ENCODE measurements at places on chromosomes 2 and 18.

GRCh38 chr2:8598295-8599165, 83.3 kb upstream of the ID2 start:
- no peak for DNase-seq

DNA sequence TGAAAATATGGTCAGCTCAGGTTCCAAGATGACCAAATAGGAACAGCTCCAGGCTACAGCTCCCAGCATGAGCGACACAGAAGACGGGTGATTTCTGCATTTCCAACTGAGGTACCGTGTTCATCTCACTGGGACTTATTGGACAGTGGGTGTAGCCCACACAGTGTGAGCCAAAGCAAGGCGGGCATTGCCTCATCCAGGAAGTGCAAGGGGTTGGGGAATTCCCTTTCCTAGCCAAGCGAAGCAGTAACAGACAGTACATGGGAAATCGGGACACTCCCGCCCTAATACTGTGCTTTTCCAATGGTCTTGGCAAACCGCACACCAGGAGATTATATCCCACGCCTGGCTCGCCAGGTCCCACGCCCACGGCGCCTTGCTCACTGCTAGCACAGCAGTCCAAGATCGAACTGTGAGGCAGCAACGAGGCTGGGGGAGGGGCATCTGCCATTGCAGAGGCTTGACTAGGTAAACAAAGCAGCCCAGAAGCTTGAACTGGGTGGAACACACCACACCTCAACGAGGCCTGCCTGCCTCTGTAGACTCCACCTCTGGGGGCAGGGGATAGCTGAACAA, 57.5 kb downstream of the WDPCP start:
- DNase-seq: no peak

- no peak for DNase-seq
Measured at GRCh38 chr2:237645261-237645660, 17.9 kb downstream of the LRRFIP1 start.

- DNase-seq: peak; percentile 36
Measured at GRCh38 chr2:62038975-62039771, 133.7 kb downstream of the COMMD1 start.

GRCh38 chr2:47227532-47228279, 72.6 kb upstream of the STPG4 start:
- no peak for DNase-seq

GRCh38 chr2:58899692-58900091, 658.6 kb upstream of the FANCL start:
- DNase-seq: no peak

DNA sequence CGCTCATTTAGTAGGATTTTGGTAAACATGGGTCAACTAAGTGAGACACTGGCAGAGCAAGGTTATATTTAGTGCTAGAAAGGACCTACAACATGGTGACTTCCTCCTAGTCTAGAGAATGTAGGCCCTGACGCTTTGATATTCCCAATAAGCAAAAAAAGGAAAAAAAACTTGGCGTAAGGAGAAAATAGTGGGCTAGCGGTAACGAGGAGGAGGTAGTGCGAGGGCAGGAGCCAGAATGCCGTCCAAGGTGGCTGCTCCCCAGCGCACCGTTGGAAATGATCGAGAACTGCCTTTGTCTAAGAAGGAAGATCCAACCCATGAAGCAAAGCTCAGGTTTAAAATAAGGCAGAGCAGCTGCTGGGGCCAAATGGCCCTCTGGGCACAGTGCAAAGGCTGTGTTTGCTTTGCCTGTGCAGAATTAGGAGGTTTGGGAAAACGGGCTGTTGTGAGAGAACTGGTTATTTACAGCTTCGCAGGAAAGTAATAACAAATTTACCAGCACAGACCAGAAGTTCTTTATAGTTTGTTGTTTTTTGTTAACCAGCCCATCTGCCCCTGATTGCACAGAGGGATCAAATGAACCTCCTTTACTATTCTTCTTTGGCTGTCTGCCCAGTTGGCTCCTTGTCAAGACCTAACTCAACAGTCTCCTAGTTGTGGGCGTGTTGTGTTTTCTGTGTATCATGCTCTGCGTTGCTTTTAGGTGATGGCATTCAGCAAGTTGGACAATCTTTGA, 86.6 kb downstream of the ITGB1BP1 start:
- DNase-seq: peak; percentile 18

DNA sequence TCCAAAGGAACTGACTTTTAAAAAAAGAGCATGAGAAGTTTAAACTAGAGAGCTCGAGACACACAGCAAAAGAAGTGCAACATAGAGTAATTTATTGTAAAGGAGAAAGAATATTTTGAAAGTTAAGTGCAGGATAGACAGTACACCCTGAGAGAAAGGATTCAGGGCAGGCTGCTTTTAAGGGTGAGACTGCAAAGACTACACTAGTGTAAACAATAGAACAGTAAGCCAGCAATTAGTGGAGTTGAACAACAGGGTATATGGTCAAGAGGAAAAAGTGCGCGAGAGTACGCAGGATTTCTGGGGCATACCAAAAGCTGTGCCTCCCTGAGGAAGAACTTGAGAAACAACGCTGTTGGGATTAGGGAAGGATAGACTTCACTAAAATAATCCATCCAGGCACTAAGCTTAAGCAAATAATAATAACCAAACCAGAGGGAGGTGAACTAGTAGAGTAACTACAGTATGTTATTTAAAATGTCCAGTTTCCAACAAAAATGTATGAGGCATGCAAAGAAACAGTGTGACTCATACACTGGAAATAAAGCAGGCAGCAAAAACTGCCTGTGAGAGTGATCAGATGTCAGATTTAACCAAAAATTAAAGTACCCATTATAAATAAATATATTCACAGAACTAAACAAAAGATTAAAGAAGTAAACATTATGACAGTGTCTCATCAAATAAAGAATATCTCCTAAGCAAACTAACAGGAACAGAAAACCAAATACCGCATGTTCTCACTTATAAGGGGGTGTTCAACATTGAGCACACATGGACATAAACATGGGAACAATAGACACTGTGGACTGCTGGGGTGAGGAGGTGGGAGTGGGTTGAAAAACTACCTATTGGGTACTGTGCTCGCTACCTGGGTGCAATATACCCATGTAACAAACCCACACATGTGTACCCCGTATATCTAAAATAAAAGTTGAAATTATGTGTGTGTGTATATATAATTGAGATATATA, 40.5 kb upstream of the EMILIN2 start:
- DNase-seq: no peak

DNA sequence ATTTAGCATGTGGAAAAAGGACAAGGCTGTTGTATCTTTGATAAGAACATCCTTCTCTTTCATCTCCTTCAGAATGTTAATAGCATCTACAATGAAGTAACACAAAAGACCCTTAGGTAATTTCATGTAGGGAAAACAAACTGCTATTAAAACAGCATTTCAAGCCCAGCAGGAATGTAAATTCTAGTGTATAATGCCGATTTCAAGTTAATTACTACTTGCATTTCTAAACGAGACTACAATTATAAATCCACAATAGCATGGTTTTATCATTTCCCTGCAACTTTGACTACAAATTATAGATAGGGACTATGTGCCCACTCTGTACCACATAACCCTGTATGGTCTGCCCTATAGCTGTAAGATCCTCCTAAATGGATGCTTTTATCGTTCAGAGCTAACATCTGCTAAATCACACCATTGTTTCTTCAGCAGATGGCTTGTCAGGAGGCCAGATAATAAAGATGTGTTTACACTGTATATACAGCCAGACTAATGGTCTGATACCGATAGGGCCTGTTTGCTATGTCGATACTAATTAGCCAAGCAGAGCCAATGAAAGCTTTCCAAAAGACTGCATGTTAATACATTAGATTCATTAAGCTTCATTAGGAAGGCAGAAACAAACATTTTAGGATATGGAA, 51.9 kb downstream of the LRPPRC start:
- DNase-seq: no peak
